Gastroesophageal sphincter (tissue), 4 donors: ENCODE measurements at places on chromosomes 7 and 10. TPM values are rescaled to one million over a fixed set of nuclear protein-coding genes. Genes with fewer than 3 reads are reported as not detected.

The ZNF248 gene
- total RNA-seq, result 15.9 TPM

The CHRM2 gene
- 51.7 TPM for total RNA-seq

The CYP51A1 gene
- total RNA-seq, result 48.3 TPM

The KIAA1549 gene
- total RNA-seq, result 2.3 TPM

The CLRN3 gene
- not detected for total RNA-seq

The UTF1 gene
- not detected for total RNA-seq

The VENTX gene
- 0.66 TPM for total RNA-seq

The PNLIP gene
- not detected for total RNA-seq

The ESYT2 gene
- 286 TPM for total RNA-seq

The BMPR1A gene
- total RNA-seq, result 116 TPM

The CRYGN gene
- total RNA-seq, result 0.27 TPM
